ENCODE measurements at places on chromosomes 2 and 18.

DNA sequence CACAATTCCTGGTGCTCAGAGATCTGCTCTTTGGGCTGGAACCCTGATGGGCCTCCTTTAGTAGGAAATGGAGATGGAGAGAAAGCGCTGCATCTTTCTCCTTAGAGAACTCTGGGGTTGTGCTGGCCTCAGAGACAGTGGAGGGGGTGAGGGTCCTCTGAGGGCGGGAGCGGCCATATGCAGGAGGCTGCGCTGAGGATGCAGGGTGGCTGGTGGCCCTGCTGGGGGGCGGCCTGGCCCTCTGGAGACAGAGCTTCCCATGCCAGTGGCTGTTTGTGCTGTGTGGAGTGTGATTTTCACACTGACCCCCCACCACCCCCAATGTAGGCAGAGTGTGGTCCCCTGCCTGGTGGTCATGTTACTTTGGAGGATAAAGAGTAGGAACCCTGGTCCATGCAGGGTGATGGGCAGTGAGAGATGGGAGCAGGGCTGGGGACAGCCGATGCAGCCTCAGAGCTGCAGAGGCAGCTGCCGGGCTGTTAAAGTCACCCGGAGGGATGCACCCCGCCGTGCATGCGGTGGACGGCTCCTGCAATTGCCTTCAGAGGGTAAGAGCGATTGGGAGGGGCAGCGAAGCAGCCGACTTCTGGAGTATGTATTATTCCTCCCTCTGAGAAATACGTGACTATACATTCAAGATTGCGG, 194.6 kb downstream of the FAM210A start:
- DNase-seq: no peak

DNA sequence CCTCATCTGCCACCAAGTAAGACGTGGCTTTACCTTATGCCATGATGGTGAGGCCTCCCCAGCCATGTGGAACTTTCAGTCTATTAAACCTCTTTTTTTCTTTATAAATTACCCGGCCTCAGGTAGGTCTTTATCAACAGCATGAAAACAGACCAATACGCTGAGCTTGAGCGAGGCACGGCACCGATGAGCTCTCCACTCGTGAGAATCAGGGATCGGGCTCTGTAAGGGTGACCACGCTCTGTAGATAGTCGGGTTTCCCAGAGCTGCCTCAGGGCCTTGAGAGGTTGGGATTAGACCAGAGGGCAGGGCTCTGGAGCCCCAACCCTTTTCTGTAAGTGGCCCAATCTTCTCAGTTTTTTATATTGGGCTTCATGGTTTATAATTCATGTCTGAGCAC, 360.3 kb upstream of the MYT1L start:
- no peak for DNase-seq

- DNase-seq: no peak
Measured at GRCh38 chr2:175536059-175536458, 354.5 kb upstream of the ATP5MC3 start.

DNA sequence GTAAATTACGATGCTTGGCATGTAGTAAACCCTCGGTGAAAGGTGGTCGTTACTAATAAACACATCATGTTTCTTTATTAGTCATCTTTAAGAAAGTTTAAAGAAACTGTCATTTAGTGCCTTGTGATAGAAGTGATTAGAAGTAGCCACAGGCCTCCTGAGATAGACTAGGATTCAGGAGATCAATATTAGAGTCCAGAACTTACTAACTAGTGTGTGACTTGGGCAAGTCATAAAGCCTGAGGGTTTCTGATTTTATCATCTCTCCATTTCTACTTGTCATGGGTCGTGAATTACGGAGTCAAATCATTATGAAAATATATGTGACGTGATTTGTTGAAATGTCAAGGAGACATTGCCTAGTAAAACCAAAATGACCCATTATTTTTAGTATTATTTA, 6.7 kb downstream of the RPE start:
- no peak for DNase-seq

DNA sequence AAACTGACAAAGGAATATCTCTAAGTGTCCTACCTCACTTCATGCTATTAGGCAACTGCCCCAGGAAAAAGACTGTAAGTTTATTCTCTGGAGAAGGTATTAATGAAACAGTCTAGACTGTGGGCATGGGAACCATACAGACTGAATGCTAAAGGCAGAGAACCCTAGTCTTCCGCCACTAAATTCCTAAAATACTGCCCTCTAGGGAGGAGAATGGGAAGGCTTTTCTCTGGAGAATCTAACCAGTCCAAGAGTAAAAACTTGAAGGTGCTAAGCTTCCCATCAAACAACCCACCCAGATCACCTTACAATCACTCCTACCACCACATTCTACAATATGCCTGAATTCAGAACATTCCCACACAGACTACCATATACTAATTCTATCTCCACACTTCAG, 3.4 kb downstream of the SRBD1 start:
- DNase-seq: no peak

- no peak for DNase-seq
Measured at GRCh38 chr18:55306359-55307024, 281.5 kb downstream of the TCF4 start.

DNA sequence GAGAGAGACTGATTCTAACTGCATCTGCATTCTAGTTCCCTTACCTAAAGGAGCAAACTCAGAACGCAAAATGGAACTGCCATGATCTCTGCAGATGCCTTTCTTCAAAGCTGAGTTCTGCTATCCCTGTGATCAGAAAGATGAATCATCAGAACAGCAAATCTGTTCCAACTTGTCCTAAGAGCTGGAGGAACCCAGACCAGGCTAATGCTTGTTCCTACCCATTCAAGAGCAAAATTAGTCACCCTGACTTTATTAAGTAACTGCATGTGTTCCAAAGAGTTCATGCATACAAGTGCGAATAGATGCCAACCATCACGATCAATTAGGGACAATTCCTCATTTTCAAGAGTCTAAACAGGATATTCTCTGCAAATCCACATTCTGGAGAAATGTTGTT, 46.5 kb downstream of the MBP start:
- DNase-seq: no peak

- no peak for DNase-seq
Measured at GRCh38 chr18:54671291-54671881, 80.3 kb downstream of the DYNAP start.

DNA sequence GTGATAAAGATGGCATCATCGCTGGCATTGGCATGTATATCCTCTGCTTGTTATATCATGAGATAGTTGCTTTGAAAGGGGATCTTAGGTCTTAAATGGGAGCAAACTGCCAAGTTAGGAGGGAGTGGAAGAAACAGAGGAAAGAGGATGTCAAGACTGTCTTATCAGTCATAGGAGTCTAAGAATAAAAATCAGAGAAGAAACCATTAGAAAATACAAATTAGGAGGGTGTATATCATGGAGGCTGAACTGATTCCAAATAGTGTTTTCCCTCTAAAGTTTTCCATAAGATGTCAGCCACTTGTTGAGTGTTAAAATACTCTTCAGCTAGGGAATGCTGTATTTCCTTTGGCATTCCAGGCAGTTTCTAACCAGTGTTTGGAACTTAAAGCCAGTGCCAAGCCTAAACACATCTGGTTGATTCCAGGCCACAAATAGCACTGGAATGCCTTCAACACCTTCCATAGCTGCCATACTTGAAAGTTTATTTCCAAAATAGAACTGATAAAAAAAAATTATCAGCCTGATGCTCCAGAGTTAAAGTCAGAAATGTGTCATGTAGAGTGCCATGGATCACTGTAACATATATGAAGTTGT, 129.4 kb downstream of the ZEB2 start:
- no peak for DNase-seq

- no peak for DNase-seq
Measured at GRCh38 chr2:65232636-65233035, 5.0 kb downstream of the ACTR2 start.

DNA sequence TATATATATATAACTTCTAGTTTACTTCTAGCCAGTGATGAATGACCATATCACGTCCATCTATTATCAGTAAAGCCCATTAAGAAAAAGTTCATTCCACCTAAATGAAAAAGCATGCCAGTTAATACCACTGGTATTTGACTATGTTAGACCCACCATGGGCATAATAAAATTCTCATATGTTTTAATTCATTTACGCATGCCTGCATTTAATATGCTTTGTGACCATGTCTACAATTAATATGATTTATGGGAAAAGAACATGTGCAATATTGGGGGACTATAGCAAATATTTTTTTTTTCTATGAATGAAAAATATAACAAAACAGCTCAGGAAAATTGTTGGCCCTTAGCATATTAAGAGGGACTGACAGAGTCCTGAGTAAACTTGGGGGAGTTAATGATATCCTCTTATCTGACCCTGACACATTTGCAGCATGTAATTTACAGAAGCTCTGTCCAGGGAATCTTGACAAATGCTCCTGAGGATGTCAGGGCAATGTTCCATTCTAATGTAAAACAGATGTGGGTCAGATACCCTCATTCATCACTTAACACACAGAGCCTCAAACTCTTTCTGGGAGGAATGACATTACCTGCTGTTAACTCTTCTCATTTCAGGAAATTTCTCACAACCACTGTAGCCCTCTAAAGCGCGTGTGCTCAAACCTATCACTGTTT, 90.6 kb downstream of the PAX3 start:
- DNase-seq: no peak
